ENCODE measurements at places on chromosomes 16 and 17.
A peak's percentile ranks its signal among the peaks of the same experiment; 100 is the strongest.

GRCh38 chr16:8915722-8916301, 33.7 kb downstream of the LITAFD start:
- DNase-seq, result no peak

- DNase-seq, result no peak
Observed at GRCh38 chr17:69713815-69714214, 299.3 kb downstream of the MAP2K6 start.

DNA sequence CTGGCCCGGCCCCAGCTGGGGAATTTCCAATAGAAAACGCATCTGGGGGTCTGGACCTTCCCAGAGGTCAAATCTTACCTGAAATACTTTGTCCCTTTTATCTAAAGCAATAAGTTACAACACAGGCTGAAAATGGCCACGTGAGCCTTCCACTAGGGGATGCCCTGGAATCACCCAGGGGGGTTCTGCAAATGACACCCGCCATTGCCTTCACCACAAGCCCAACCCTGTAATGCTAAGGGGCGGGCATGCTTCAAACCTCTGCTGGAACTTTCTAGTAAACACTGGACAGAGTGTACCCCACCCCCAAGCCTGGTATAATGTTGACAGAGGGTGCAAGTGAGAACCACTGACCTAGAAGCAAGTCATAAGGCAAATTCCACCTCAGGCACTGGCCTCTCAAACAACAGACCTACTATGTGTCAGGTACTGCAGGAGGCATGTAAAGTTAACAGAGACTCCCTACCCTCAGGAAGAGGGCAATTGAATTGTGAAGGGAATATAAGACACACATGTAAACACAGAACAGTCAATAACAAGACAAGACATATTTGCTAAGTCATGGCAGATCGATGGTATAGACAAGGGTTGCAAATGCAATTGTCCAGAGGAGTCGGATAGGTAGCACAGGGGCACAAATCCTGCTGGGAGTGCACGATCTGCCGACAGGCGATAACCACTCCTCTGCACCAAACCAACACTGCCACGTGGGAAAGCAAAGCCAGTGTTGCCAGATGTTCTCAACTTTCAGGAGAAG, 59.0 kb downstream of the ARHGAP17 start:
- no peak for DNase-seq

GRCh38 chr16:83830091-83830768, 22.5 kb downstream of the HSBP1 start:
- DNase-seq, result no peak

DNA sequence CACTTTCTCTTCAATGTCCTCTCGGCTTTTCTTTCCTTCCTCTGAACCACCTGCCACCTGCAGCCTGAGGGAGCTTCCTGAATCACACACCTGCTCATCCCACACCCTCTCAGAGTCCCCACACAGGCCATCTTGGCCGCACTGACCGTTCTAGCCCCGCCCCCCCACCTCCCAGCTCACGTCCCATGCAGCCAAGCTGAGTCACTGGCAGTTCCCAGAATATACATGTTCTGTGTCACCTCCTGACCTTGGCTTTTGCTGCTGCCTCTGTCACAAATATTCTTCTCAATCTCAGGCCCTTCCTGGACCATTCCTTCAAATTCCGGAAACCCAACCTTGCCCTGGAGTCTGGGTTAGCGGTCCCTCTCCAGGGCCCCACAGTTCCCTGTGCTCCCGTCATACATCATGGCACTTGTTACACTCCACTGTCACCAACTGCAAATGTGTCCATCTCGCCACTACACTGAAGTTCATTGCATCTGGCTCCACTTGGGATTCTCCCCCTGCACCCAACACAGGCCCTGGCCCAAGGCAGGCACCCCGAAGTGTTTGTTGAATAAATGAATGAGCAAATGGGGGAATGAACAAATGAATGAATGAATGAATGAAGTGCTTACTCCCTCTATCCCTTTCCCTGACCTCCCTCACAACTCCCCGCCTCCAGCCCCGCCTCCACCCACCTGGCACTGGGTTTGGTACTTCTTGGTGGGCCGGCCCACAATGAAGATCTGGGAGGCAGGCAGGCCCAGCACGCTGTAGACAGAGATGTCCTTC, 12.8 kb downstream of the PIMREG start:
- DNase-seq, result no peak

DNA sequence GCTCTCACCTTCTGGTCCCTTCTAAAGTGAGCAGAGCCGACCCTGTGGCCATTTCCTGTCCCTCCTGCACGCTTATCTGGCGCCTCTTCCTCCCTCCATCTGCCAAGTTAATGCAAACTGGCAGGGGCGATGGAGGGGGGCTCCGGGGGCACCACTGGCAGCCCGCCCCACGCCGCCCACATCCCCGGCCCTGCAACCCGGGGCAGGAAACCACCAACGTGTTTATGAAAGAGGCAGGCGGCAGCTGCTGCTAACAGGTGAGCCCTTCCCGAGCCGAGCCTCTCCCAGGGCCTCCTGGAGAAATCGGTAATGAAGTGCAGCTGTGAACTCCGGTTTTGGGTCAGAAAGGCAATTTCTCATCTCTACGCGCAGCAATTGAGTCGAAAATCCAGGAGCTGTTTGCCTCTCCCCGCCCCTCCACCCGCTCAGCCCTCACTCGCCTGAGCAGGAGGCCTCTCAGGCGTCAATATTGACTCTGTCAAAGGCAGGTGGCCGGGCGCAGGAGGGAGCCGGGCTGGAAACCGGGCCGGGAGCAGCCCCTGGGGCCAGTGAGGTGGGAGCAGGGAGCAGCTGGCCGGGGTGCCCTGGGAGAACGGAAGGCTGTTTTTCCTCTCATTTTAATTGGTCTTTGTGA, 164.4 kb upstream of the GSE1 start:
- DNase-seq, result peak; percentile 18

- no peak for DNase-seq
Observed at GRCh38 chr17:55814377-55814776, 63.5 kb downstream of the PCTP start.

GRCh38 chr16:8622315-8622656, 788 bp downstream of the METTL22 start:
- DNase-seq, result no peak

DNA sequence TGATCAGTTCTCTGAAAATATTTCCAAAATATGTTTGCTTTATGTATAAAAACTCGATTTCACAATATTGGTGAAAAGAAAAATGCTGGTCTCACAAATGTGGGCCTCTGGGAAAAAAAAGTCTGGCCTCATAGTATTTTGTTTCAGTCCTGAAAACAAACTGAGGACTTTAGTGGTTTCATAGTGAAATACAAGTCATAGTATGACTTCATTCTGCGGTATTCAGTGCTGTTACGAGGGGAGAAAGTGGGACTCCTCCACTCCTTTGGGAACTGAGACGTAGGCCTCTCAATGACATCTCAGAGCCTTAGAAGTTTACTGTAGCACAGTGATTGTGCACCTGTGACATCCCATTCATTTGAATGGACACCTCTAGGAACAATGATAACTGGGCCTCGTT, 56.0 kb downstream of the CYB561 start:
- no peak for DNase-seq

DNA sequence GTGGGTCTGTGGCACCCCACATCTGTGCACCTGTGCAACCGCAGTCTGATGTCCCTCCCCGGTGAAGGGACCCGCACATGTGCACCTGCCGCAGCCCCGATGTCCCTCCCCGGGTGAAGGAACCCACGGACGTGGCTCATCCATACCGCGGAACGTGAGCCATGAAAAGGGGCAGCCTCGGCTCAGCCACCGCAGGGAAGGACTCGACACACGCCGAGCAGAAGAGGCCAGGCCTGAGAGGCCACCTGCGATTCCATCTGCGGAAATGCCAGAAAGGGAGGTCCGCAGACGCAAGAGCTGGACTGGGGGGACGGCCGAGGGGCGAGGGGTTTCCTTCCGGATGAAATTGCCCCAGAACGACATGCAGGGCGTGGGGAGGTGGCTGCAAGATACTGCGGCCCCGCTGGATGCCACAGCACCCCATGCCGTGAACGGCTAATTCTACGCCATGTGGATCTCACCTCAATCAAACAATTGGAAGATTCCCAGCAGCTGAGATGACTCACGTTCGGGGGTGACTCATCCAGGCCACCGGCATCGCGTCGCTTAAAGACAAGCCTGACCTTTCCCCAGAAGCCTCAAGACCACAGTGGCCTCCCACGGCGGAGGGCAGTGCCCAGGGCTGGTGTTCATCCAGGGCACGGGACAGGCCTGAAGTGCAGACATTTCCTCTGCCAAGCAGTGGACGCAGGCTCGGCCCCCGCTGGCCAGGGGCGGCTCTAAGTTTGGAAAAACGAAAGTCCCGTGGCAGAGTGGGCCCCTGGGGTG, 21.0 kb downstream of the SOX8 start:
- DNase-seq, result peak; percentile 64

DNA sequence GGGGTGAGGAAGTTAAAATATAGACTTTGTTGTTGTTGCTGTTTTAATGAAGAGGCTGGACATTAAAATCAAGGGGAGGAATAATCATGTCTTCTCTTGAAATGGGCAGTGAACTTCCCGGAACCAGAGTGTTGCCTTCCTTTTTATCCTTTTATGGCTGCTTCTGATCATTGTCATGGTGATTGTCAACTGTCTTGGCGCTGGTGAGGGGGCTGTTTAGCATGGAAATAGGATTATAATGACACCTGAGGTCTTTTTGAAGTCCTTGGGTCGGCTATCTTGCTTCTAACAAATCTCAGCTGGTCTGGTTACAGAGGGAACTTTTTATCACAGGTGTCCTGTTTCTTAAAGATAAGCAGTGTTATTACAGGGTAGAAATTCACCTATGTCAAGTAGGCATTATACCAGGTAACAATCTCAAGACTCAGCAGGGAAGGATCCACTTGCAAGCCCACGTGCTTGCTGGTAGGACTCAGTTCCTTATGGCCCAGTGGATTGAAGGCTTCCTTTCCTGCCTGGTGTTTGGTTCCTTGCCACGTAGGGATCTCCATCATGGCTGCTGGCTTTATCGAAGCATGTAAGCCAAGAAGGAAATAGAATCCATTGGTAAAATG, 349.3 kb downstream of the WWOX start:
- DNase-seq, result no peak

DNA sequence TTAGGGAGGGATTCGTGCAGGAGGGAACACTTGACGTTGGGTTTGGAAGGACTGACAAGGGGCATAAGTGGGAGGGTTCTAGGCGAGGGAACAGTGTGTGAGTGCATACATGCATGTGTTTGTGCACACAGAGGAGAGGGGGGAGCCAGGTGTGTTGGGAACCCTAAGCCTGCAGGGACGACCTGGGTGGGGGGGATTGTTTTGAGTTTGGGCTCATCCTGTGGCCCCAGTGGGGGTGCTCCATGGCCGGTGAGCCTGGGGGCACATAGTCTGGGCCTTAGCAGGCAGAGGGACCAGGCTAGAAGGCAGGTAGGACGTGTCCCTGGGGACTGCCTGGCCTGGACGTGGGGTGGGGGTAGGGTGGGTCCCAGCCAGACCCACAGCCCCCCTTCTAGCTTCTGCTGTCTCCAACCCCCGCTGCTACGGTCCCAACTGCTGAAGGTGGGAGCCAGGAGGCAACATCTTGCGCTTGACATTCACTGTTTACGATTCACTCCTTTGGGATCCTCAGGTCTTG, 11.9 kb upstream of the RASD1 start:
- no peak for DNase-seq

DNA sequence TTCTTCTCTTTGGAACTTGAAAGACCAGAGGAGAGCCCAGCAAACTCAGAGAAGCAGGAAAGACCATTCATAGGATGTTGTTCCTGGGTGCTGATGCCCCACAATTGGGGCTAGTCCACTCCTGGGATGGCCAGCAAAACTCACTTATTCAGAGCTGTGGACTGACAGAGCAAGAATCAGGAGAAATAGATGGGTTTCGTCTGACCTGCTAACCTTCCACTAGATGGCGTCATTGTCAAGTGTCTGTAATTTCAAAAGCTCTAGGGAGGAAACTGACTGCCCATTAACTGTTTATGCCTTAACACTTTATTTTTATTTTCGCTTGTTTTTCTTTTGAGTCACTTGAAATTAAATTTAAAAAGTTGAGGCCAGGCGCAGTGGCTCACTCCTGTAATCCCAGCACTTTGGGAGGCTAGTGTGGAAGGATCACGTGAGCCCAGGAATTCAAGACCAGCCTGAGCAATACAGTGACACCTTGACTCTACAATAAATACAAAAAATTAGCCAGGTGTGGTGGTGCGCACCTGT, 28.7 kb upstream of the MILR1 start:
- no peak for DNase-seq

- DNase-seq, result no peak
Observed at GRCh38 chr17:7219229-7219811, 316 bp downstream of the DLG4 start.

- no peak for DNase-seq
Observed at GRCh38 chr17:46976626-46977270, 2.3 kb downstream of the RPRML start.

DNA sequence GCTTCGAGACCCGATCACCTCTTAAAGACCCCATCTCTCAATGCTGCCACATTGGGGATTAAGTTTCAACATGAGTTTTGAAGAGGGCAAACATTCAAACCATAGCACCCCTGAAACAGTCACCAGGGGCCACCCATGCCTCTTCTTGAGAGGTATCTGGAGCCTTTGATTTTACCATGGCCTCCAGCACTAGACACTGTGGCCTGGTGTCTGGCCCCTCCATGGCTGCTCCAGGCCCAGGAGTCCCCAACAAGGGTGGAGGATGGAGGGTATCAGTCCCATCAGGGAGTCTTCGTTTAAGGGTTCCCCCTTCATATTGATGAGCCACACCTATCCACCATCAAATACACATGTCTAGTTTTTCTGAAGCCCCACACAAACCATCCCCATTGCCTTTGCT, 66.5 kb upstream of the CDH5 start:
- no peak for DNase-seq

- DNase-seq, result no peak
Observed at GRCh38 chr16:89319886-89320781, 102.6 kb downstream of the ZNF778 start.

DNA sequence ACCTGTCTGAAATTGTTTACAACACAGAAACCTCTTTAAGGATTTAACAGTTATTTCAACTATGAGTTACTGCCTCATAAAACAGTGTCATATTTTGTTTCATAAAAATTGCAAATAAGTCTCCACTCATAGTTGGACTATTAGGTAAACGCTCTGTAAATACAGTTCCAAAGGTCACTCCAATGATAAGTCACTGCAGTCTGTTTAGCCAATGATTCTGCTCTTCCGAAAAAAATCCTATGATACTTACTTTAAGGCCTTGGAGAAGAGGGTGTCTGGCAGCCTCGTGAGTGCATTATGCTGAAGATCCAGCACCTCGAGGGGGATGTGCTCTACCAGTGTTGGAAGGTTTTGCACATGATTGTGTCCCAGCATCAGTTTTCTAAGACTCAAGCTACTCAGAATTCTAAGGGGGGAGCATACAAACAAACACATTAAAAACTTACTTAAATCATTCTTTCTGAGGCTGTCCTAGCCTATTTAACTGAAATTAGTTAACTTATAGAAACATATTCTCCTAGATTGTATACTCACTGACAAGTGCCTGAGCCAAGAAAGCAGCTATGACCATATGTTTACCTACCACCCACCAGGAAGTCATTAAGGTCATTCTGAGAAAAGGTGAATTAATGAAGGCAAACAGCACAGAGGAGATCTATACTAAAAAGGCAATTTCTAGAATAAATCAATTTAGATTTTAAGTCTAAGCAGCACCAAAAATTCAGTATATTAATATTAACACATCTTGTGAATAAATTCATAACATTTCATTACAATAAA, 41.1 kb downstream of the MARVELD3 start:
- DNase-seq, result no peak

Measured in stimulated activated CD4-positive, alpha-beta T cell treated with anti-CD3 and anti-CD28 coated beads, Interleukin-15, amount 100 ng/mL, for 1 hour (primary cell).